ENCODE measurements at places on chromosomes 11 and 22.

- no peak for DNase-seq
Observed at GRCh38 chr11:74023276-74023675, 14.4 kb upstream of the UCP3 start.

DNA sequence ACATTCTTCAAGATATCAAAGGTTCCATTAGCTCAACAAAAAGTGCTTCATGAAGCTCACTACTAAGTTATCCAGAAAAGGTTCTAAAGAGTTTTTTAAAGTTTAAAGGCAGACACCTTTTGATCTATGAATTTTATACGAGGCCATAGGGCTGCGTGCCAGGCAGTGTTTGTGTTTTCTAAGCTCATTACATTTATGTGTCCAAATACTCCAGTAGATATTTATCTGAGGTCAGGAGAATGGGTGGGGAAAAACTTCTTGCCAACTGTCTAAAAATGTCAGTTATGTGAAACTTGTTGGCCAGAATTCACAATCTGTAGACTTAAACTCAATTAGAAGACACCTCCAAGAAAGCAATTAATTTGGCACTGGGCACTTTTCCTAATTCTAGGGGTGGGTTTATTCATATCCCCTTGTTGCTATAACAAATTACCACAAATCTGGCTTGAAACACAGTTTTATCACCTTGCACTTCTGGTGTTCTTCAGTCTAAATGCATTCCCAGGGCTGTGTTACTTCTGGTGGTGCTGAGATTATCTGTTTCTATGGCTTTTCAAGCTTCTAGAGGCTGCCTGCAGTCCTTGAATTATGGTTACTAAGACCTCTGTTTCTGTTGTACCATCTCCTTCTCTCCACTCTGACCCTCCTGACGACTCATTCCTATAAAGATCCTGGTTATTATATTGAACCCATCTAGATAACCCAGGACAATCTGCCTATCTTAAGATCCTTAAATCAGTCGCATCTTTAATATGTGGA is 1030.4 kb upstream of the CNTN5 start:
- no peak for DNase-seq

- DNase-seq = no peak
Observed at GRCh38 chr11:10611979-10612862, 43.8 kb upstream of the LYVE1 start.

DNA sequence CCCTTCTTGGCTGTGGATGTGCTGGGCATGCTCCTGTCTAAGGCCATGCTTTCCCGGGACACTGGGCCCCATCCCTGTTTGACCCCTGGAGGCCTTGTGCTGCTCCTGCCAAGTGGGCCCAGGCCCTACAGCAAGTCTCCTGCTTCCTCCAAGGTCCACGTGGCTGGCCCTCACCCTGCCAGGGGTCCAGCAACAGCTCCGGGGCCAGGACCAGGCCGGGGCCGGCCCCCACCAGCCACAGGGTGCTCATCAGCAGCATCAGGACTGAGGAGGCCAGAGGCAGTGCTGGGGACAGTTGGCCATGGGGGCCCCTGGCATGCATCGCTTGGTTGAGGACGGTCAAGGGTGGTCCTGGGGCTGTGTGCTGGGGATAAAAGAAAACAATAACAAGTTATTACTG is 2.5 kb downstream of the RHBDD3 start:
- DNase-seq = no peak

- no peak for DNase-seq
Observed at GRCh38 chr11:110428040-110428439, 1.7 kb upstream of the FDX1 start.

Measured in stimulated activated CD8-positive, alpha-beta memory T cell treated with anti-CD3 and anti-CD28 coated beads, Interleukin-15, amount 100 ng/mL, for 4 hours (primary cell).